AG09319 (cell line): ENCODE measurements at places on chromosomes 12 and 14.

GRCh38 chr14:83838226-83838625 is 1691.7 kb upstream of the FLRT2 start:
- no peak for DNase-seq

DNA sequence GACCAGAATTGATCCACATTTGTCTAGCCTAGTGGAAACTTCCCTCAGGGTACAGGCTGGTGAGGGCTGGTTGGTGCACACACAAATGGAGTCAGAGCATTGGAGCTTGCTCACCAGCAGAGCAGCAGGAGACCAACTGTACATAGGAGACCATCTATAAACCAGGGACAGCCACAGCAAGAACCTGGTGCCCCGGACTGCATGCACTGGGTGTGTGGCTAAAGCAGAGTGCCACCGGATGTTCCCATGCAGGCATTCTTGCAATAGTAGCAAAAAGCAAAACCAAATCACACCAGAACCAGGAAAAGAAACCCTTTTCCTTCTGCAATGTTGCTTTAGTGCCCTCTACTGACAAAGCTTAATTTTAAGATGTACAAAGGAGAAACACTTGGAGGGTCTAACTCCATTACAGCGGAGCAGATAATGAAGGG is 136.4 kb downstream of the MDGA2 start:
- no peak for DNase-seq

- DNase-seq = no peak
Observed at GRCh38 chr14:94536836-94537235, 24.4 kb upstream of the SERPINA4 start.

- DNase-seq = no peak
Observed at GRCh38 chr12:132740652-132741051, 21.0 kb downstream of the ANKLE2 start.

GRCh38 chr12:113062502-113063395 is 6.2 kb downstream of the DTX1 start:
- DNase-seq = no peak

- no peak for DNase-seq
Observed at GRCh38 chr14:92556255-92556741, 42.7 kb downstream of the RIN3 start.

GRCh38 chr12:24888813-24889212 is 60.1 kb downstream of the BCAT1 start:
- DNase-seq = no peak

DNA sequence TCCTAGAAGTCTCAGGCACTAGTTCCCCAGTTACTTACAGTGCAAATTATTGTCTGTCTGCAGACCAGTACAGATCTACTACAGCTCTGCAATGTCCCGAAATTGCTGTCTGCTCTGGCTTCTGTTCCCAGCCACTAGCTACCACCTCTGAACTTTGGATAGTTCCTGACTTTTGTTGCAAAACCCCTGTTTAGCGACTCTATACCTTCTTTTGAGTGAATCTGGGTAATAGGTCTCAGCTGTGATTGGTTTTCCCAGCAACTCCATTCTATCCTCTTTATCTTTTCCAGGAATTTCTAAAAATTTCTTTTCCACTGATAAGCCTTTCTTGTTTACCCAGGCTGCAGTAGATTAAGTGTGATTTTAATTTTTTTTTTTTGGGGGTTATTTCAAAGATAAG is 16.8 kb downstream of the KCNJ8 start:
- no peak for DNase-seq

GRCh38 chr14:95329941-95330340 is 10.2 kb upstream of the CLMN start:
- no peak for DNase-seq

DNA sequence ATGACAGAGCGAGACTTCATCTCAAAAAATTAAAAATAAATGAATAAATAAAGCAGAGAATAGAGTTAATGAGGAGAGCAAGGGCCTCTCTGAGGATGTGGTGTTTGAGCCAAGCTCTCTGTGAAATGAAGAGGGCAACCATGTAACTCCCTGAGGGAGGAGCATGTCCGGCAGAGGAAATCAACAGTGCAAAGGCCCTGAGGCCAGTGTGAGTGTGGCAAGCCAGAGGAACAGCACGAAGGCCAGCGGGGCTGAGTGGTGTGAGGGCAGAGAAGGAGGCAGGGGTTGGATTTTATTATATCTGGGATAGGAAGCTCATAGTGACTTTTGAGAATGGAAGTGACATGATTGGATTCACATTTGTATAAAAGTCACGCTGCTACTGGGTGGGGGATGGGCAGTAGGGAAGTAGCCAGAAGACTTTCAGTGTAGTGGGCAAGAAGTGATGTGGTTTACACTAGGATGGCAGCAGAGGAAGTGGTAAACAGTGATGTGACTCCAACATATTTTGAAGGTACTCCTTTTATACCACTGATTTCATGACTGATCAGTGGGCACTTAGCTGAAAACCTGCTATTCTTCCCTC is 10.3 kb upstream of the LRP1-AS start:
- no peak for DNase-seq

GRCh38 chr12:105329926-105330282 is 587 bp upstream of the C12orf75 start:
- no peak for DNase-seq

GRCh38 chr12:130621696-130622298 is 94.3 kb downstream of the RIMBP2 start:
- no peak for DNase-seq

GRCh38 chr14:46034305-46034704 is 617.3 kb downstream of the RPL10L start:
- DNase-seq = no peak

GRCh38 chr14:79596551-79596950 is 614.8 kb downstream of the DIO2 start:
- DNase-seq = no peak

GRCh38 chr14:96060186-96060933 is 21.2 kb downstream of the C14orf132 start:
- DNase-seq = no peak

DNA sequence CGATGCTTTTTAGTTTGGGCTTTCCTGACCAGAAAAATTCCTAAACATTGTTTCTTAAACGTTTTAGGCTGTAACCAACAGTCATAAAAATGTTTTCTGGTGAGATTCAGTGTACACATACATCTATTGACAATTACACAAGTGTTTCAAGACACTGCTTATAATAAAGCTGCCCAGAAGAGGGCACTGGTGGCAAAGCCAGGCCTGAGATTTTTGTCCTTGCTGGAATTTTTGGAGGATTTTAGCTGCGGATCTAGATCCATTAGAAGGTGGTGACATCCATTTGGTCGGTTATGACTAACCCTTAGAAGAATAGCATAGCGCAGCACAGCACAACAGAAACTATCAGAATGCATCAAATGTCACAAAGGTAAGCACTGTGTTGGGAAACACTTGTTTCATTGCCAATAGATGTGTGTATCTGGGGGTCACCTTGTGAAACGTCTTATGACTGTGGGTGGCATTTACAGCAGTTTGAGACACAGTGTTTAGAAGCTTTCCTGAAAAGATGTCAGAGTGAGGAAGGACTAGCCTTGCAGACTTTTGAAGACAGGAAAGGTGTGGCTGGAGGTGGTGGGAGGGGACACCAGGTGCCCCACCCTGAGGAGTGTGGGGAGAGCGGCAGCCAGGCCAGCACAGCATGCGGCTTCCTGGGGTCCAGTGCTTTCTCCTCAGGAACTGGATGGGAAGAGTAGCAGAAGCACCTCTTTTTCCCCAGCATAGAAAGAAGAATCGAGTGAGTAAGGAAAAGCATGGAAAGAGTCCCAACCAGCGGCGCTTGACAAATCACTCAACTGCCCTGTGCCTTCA is 54.7 kb upstream of the FKBP4 start:
- no peak for DNase-seq

GRCh38 chr14:105055736-105056302 is 9.4 kb downstream of the GPR132 start:
- no peak for DNase-seq

DNA sequence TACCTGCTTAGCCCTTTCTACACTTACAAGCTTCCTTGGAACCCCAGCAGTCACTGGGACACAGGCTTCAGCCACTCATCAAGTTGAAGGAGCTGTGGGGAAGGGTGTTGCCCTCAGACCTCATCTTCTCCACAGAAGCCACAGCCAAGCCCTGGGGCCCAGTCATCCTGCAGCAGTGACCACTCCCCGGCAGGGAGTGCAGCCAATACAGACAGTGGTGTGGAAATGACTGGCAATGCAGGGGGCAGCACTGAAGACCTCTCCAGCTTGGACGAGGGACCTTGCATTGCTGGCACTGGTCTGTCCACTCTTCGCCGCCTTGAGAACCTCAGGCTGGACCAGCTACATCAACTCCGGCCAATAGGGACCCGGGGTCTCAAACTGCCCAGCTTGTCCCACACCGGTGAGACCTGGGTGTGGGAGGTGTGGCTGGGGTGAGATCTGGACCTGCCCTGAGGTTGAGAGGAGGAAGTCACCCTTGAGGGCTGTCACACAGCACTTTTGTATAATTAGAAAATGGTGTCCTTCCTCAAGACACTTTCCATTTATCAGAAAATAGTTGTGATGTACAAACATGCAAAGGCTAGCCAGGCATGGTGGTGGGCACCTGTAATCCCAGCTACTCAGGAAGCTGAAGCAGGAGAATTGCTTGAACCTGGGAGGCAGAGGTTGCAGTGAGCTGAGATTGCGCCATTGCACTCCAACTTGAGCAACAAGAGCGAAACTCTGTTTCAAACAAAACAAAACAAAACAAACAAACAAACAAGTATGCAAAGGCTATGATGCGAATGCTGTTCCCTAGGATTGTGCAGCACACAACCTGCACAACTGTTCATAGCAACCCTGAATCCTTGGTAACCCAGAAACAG is 9.9 kb downstream of the GLI1 start:
- DNase-seq = no peak

GRCh38 chr14:99389174-99389826 is 91.4 kb downstream of the SETD3 start:
- no peak for DNase-seq

DNA sequence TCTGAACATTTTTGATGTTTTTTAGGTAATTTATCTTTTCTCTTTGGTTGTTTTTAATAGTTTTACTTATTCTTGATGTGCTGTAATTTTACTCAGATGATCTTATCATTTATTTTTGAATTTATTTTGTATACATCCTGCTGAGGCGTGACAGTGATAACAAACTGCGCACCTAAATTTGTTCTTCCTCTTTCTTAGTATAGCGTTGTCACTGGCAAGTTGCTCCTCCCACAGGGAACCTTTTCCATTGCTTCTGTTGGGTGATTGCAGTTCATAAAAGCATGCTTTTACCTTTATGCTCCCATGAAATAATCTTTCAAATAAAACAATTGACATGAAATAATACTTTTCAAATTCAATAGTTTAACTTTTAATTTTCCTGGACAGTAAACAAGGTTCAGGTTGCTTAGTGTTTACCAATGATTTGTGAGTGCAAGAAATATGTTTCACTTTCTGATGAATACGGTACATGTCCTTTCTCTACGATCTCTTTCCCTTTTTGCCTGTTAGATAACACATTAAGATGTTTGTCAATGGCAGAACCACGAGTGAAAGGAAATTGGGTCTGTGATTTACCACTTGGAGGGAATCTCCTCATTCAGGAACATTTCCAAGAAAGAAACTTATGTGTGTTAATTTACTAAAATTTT is 223.3 kb downstream of the CCDC91 start:
- no peak for DNase-seq

DNA sequence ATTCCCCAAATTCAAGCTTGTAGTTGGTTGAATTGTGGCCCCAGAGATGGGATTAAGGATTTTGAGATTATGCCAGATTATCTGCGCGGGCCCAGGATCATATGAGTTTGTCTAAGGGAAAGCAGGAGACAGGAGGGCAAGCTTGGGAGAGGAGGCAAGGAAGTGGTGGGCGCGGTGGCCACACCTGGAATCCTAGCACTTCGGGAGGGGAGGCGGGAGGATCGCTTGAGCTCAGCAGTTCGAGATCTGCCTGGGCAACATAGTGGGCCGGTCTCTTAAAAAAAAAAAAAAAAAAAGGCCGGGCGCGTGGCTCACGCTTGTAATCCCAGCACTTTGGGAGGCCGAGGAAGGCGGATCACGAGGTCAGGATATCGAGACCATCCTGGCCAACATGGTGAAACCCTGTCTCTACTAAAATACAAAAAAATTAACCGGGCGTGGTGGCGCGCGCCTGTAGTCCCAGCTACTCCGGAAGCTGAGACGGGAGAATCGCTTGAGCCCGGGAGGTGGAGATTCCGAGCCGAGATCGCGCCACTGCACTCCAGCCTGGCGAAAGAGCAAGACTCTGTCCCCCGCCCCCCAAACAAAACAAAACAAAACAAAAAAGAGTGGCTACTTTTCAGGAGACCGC is 881 bp upstream of the PUS1 start:
- no peak for DNase-seq

DNA sequence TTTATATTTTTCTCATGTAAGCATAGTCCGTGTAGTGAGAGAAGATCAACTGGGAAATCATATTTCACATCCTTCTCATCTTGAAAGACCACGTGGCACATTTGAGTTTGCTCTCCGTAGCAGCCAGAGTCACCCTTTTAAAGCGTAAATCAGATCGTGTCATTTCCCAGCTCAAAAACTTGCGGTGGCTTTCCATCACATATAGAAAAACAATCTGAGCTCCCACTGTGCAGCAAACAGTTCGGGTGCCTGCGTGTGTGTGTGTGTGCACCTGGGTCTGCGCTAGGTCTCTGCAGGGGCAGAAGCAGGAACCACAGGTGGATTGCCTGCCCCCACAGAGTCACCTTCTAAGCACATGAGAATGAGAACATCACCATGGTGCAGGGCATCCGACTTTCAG is 338.2 kb downstream of the TRHDE start:
- DNase-seq = no peak

GRCh38 chr12:29286081-29286790 is 94.7 kb downstream of the ERGIC2 start:
- DNase-seq = peak; percentile 35

DNA sequence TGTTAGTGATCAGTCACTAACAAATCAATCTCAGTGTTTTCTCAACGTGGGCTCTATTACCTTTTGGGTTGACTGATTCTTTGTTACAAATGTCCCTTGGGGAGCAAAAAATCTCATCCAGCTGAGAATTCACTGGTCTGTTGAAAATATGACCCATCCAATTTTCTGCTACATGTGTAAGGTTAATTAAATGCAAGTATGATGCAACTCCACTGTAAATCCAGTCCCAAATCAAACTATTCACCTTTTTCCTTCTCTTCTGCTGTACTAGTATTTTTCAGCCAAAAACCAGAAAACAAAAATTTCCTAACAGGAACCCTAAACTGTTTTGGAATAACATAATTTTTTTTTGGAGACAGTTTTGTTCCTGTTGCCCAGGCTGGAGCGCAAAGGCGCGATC is 2.2 kb downstream of the ERH start:
- DNase-seq = peak; percentile 32

DNA sequence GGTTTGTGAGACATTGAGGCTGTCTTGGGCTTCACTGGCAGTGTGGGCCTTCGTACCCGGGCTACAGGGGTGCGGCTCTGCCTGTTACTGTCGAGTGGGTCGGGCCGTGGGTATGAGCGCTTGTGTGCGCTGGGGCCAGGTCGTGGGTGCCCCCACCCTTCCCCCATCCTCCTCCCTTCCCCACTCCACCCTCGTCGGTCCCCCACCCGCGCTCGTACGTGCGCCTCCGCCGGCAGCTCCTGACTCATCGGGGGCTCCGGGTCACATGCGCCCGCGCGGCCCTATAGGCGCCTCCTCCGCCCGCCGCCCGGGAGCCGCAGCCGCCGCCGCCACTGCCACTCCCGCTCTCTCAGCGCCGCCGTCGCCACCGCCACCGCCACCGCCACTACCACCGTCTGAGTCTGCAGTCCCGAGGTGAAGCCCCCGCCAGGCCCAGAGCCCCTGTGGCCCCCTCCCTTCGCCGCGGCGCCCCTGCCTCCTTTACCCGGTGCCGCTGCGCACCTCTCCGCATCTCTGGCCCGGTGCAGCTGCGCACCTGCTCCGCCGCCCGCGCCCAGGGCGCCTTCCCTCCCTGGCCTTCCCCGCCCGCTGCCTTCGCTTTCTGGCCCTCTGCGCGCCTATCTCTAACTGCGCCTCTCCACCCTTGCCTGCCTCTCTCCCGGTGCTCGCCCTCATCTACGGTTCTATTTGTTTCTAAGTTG is at the start of gene ENO2:
Gene ENO2, plus strand, starts transcription at position 335 of the 701 bp plus-strand sequence. CDS start 1,253 bp downstream, outside the sequence.
- DNase-seq = no peak
